ENCODE measurements at places on chromosomes 7 and 10.

DNA sequence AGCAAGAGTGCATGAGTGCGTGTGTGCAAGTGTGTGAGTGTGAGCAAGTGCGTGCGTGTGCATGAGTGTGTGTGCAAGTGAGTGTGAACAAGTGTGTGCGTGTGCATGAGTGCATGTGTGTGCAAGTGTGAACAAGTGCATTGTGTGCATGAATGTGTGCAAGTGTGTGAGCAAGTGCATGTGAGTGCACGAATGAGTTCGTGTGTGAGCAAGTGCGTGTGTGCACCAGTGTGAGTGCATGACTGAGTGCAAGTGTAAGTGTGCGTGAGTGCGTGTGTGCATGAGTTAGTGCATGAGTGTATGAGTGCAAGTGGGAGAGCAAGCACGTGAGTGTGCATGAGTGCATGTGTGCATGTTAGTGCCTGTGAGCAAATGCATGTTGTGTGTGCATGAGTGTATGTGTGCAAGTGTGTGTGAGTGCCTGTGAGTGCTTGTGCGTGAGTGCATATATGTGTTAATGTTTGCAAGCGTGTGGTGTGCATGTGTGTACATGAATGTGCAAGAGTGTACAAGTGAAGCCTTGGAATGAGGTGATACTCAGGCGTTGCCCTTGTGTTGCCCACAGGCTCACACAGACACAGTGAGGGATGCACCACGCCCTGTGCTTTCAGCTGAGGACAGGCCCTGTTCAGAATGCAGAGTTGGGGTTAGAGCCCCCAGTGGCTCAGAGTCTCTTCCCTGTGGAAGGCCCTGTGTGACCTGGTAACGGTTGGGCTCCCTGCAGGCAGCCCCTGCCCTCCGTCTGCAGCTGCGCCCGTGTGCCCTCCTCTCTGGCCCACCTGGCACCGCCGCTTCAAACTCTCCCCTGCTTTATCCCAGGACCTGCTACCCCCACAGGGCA is 97.1 kb downstream of the NKX6-2 start:
- no peak for DNase-seq

GRCh38 chr10:25912866-25913265 is 21.2 kb upstream of the MYO3A start:
- no peak for DNase-seq

DNA sequence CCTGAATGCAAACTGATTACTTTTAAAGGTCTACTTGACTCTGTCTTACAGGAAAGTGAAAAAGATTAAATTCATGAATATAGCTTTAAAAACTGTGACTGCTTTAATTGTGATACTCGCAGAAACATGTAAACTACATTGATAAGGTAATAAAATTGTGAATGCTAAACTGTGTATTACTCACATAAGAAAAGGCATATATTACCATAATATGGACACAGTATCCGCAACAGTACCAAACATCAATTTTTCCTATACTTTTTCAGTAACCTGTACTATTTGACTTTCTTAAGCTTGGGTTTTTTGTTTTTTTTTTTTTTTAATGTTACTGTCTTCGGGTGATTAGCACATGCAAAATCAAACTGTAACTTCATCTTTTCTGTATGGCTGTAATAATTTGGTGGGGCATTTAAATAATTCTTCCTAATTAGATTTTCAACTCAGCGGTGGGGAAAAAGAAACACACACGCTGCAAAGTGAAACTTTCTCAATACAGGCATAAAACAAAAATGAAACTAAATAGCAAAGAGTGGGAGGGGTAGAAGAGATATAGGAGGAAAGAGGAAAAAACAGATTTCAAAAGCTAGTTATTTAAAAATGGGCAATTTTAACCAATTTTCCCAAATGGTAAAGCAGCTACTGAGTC is 23.2 kb downstream of the NT5C3A start:
- peak; percentile 17 for DNase-seq

DNA sequence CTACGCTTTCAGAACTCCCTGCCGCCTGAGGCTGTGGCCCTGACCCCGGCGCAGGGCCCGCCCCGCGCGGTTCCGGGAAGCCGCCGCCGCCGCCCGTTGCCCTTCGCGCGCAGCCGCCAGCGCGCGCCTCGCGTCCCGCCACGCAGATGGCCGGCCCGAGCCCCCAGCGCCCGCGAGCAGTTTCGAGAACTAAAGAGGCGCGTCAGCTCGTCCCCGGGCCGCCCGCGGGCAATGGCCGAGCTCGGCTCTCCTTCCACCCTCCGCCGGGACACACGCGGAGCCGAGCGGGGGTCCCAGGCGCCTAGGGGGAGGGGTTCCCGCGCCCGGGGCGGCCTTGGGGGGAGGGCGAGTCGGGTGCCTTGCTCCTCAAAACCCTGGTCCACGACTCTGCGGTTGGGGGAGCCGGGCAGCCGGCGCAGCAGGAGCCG is 1.8 kb downstream of the HNRNPF start:
- no peak for DNase-seq

DNA sequence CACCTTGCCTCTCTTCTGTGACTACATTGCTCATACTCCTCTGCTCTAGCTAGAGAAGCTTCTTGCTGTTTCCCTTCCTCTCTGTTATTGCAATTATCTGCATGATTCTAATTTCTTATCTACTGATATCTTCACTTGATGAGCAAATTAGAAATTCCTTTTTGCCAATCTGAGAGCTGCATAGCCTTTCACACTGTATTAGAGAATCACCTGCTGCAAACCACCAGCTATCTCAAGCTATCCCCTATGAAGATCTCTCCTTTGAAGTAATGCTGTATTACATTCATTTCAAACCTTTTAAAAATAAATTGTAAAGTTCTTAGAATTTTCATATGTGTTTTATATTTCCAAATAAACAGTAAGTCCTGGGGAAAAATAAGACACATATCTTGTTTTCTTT is 89.0 kb upstream of the ZNF804B start:
- DNase-seq = no peak
